Renal cortical epithelial cell (primary cell): ENCODE measurements at places on chromosomes 11 and 22. TPM values are rescaled to one million over a fixed set of nuclear protein-coding genes. Genes with fewer than 3 reads are reported as not detected.

- no peak for DNase-seq
These were observed at the start of gene TSKU for GRCh38 chr11:76783294-76783895. Gene TSKU, plus strand, starts transcription at chr11:76783356. Its CDS starts 12,261 bp downstream, at chr11:76795617.

GRCh38 chr22:49440931-49441330 is 386.7 kb downstream of the BRD1 start:
- DNase-seq: no peak

- DNase-seq: no peak
These were observed 6.5 kb downstream of the GAL start for GRCh38 chr11:68690671-68691401.

DNA sequence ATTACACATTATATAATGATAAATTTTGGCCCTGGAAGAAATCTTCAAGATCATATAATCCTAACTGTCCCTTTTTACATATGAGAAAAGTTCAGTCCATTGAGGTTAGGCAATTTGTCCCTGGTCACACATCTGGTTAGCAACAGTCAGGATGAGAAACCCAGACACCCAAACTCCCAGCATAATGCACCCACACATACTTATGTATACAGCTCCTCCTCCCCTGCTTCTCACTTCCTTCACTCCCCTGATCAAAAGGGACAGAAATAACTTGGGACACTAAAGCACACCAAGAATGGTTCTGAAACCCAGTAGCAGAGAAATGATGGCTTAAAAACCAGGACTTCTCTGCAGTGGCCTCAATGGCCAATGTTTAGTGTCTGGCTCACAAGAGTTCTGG is 11.1 kb downstream of the NUMA1 start:
- no peak for DNase-seq

DNA sequence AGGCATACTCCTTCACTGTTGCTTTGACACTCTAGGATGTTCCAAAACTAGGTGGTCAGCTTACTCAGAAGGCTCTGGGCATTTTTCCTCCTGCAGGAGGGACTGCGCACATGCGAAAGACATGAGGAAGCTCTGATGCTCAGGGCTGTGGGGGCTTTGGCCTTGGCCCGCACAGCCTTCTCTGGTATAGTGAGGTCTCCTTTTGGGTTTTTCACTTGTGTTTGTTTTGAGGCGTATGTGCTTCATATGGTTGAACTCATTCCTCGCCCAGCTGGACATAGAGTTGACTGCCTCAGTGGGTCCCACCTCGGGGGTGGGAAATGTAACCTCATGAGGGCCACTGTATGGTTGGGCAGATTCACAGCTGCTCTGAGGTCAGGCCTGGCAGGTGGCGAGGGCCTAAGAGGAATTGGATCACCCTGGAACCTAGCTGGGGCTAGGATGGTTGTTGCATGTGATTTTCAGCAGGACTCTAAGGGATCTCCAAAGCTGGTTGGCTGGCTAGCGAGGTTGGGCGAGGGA is 63.7 kb downstream of the PTPRJ start:
- no peak for DNase-seq

GRCh38 chr11:104908186-104908531 is 9.9 kb upstream of the CASP12 start:
- DNase-seq: no peak

The NXPE2 gene
- 0.05 and 0.17 TPM in 2 replicates for total RNA-seq
